ENCODE measurements at places on chromosomes 6 and 20.

DNA sequence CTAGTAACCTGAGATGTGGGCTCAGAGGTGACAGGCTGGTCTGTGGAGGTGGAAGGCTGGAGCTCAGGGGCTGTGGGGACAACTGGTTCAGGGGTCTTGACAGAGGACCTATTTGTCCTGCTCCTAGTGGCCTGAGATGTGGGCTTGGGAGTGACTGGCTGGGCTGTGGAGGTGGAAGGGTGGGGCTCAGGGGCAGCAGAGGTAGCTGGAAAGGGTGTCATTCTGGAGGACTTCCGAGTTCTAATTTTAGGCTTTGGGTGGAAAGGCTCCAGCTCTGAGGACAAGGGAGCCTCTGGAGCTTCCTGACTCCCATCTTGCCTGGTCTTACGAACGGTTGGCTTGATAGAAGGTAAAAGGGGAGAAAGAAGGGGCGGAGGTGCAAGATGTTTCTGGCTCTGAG is 11.5 kb downstream of the MDC1 start:
- no peak for DNase-seq

GRCh38 chr6:43706788-43707187 is 19.2 kb upstream of the MRPS18A start:
- DNase-seq: no peak

DNA sequence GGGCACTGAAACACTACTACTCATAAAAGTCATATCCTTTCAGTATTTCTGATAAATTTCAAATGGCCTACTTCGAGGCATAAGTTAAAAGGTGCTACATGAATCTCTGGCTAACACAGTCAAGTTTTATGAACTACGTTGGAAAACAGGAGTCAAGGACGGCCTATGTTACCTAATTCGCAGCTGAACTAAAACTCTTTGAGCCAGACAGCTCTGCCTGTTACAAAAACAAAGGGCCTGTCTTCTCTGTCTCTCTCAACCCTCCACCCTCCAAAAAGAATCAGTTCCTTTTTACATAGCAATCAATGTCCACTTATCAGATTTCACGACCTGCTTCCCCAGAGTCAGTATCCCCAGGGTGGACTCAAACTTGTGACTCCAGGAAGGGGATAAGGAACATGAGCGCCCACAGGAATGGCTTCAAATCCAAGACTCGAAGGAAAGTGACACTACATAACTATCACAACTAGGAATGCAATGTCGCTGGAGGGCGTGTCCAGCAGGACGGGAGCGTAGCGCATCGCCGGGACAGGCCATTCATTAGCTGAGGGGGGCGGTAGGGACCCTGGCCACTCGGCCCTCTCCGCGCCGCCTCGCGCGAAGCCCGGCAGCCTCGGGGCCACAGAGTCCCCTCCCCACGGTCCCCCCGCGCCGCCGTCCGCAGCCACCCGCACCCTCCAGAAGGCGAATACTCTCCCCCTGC is 591 bp downstream of the IBTK start:
- no peak for DNase-seq

GRCh38 chr6:137907170-137907569 is 40.1 kb downstream of the TNFAIP3 start:
- DNase-seq: no peak

DNA sequence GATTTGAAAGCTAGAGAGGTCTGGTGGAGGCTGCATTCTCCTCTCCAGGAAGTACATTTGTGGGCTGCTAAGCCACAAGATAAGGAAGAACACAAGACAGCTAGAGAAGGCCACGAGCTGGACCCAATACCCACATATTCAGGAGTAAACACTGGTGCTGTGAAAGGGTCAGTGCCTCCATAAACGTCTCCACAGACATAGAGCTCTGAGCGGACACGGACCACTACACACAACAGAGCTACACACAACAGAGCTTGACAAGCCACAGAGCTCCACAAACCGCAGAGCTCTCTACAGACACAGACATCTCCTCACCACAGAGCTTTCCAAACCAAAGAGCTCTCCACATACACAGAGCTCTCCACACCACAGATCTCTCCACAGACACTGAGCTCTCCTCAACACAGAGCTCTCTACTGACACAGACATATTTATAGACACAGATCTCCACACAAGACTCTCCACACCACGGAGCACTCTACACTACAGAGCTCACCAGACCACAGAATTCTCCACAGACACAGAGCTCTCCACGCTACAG is 51.9 kb downstream of the ERMARD start:
- DNase-seq: no peak

DNA sequence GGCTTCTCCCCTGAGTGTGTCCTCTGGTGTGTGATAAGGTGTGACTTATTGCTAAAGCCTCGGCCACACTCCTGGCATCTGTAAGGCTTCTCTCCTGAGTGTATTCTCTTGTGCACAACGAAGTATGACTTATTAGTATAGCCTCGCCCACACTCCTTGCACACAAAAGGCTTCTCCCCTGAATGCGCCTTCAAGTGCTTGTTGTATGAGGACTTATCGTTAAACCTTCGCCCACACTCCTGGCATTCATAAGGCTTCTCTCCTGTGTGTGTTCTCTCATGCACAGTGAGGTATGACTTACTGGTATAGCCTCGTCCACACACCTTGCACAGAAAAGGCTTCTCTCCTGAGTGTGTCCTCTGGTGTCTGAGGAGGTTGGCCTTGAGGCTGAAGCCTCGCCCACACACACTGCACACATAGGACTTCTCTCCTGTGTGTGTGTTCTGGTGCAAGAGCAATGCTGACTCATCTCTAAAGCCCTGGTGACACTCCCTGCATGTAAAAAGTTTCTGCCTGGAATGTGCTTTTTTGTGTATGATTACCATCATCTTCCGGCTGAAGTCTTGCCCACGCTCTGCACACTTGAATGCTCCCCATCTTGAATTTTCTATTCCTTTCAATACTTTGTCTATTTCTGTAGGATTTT is 20.4 kb downstream of the ZNF337 start:
- DNase-seq: no peak

GRCh38 chr20:24506146-24506545 is 36.7 kb downstream of the SYNDIG1 start:
- DNase-seq: no peak

GRCh38 chr6:157748839-157749571 is 74.0 kb upstream of the SNX9 start:
- DNase-seq: no peak

GRCh38 chr20:52230409-52230808 is 38.8 kb upstream of the ZFP64 start:
- DNase-seq: no peak

DNA sequence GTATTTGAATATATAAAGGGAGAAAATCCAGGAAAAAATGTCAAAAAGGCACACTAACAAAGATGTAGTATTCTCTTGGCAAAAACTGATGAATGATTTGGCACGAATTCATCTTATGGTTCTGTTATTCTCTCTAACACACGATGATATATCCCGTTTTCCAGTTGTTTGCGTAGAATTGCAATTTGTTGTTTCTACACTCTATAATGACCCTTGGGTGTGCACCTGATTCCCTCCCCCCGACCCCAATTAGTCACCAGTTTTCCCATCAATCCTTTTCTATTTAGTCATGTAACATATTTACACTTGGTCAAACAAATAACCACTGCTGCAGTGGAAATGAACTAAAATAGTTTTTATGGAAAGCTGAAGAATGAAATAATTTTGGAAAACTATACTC is 1.5 kb upstream of the ARID1B start:
- DNase-seq: no peak

Data from AG09319 (cell line).